ENCODE measurements at places on chromosomes 5 and 9. TPM values are rescaled to one million over a fixed set of nuclear protein-coding genes. Genes with fewer than 3 reads are reported as not detected.

The SH3RF2 gene
- 9.4 TPM for total RNA-seq

The PCDHA11 gene
- total RNA-seq, result 4.3 TPM

The FABP6 gene
- not detected for total RNA-seq

The RAB3C gene
- 6.1 TPM for total RNA-seq

The TUBB4B gene
- 112 TPM for total RNA-seq

DNA sequence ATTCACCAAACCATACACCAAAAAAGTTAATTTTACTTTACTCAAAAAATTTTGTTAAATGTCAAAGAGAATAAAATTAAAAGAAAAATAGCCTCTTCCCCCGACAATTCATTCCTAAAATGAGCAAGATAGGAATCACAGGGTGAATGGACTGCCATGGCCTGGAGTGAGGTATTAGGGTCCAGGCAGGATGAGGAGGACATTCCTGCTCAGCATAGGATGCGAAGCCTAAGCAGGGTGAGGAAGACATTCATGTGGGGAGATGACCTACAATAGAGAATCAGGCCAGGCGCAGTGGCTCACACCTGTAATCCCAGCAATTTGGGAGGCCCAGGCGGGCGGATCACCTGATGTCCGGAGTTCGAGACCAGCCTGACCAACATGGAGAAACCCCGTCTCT lies 8.4 kb downstream of the NUDCD2 start:
- H3K4me1 ChIP-seq, result no peaks in the 10 kb centered on the region

DNA sequence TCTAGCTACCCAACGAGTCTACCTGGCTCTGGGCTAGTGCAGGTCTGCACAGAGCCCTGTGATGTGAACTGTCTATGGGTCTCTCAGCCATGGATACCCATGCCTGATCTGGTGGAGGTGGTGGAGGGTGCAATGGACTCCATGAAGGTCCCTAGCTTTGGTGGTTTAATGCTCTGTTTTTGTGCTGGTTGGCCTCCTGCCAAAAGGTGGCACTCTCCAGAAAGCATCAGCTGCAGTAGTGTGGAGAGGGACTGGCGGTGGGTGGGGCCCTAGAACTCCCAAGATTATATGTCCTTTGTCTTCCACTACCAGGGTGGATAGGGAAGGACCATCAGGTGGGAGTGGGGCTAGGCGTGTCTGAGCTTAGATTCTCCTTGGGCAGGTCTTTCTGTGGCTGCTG lies 290.1 kb downstream of the AGTPBP1 start:
- no peaks in the 10 kb centered on the region for H3K36me3 ChIP-seq
- H3K27ac ChIP-seq, result no peak overlapping the region
- H3K4me1 ChIP-seq, result no peaks in the 10 kb centered on the region
- no peak overlapping the region for H3K4me3 ChIP-seq

DNA sequence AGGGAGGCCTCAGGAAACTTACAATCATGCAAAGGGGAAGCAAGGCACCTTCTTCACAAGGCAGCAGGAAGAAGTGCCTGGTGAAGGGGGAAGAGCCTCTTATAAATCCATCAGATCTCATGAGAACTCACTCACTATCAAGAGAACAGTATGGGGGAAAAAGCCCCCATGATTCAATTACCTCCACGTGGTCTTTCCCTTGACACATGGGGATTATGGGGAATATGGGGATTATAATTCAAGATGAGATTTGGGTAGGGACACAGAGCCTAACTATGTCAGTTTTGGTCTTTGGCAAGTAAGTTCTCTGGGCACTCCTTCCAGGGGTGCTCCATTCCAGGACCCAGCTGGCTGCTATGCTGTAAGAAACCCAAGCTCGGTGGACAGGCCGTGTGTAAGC lies 275.3 kb upstream of the TUT7 start:
- no peak for DNase-seq
- H3K4me3 ChIP-seq, result no peak overlapping the region
- no peak overlapping the region for H3K27ac ChIP-seq
- H3K36me3 ChIP-seq, result no peaks in the 10 kb centered on the region
- no peaks in the 10 kb centered on the region for H3K27me3 ChIP-seq

- H3K27me3 ChIP-seq, result no peaks in the 10 kb centered on the region
- no peak overlapping the region for H3K4me3 ChIP-seq
- DNase-seq, result no peak
- no peaks in the 10 kb centered on the region for H3K36me3 ChIP-seq
Measured at GRCh38 chr5:42642006-42642405, 114.6 kb upstream of the CCDC152 start.

DNA sequence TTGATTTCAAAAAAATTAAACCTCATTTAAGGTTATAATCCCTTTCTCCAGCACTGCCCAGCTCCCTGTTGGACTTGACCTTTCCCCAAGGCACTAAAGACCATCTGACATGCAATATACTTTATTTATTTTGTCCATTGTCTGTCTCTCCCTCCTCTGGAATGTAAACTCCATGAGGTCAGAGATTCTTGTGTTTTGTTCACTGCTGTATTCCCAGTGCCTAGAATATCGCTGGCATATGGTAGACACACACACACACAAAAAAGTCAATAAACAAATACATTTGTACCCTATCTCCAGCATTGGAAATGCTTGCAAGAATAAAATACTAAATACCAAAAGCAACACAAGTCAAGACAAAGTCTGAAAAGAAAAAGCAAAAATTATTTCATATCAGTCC lies 17.3 kb upstream of the ARSB start:
- no peaks in the 10 kb centered on the region for H3K4me1 ChIP-seq
- H3K36me3 ChIP-seq, result no peaks in the 10 kb centered on the region
- no peak for DNase-seq
- H3K4me3 ChIP-seq, result no peak overlapping the region
- no peaks in the 10 kb centered on the region for H3K27me3 ChIP-seq

DNA sequence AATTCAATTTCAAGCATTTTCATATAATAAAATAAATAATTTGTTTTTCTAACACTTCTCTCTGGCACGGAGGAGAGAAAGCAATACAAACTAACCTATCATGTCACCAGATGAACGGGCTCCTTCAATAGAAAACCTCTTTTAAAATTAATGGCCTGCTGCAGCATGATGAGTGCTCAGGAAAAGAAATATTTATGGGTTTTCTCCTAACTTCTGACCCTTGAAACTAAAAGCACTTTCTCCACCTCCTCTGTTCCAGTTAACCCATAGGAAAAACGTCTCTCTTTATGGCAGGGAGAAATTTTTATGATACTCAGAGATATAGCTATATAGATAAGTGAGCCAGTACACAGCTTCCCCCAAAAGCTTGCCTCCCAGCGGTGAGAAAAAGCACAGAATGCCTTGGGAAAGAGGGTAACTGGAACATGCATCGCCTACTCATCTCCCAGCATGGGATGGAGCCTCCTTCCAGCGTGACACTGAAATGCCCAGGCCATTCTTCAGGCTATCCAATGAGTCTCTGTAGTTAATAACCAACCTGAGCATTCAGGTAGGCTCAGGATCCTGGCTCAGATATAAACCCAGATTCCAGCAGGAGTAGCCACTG lies 963.0 kb upstream of the DMAC1 start:
- no peak overlapping the region for H3K4me3 ChIP-seq
- no peak for DNase-seq
- no peaks in the 10 kb centered on the region for H3K27me3 ChIP-seq
- H3K36me3 ChIP-seq, result no peaks in the 10 kb centered on the region

- DNase-seq, result no peak
- no peaks in the 10 kb centered on the region for H3K4me1 ChIP-seq
- H3K36me3 ChIP-seq, result no peaks in the 10 kb centered on the region
- H3K27ac ChIP-seq, result no peak overlapping the region
Measured at GRCh38 chr9:28215536-28216299, 642.4 kb upstream of the C9orf72 start.

DNA sequence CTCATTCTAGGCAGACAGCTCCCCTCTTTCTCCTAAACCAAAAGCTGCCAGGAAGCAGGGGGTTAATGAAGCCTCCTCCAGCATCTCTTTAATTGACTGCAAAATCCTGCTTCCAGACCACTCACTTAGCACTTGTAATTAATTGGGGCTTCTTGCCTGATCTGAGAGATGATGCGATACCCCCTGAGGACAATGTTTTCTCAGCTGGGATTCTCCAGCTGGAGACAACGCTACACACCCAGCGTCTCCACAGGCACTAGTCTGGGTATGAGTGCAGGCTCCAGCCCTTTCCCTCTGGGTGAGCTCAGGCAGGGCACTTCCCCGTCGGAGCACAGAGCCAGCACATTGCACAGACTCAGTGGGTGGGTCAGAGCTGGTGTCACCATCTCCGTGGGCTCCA lies 16.1 kb downstream of the CPLX2 start:
- no peaks in the 10 kb centered on the region for H3K36me3 ChIP-seq
- no peaks in the 10 kb centered on the region for H3K4me1 ChIP-seq
- no peak for DNase-seq
- no peaks in the 10 kb centered on the region for H3K27me3 ChIP-seq

- no peaks in the 10 kb centered on the region for H3K27me3 ChIP-seq
- no peaks in the 10 kb centered on the region for H3K4me1 ChIP-seq
- DNase-seq, result no peak
- no peaks in the 10 kb centered on the region for H3K36me3 ChIP-seq
Measured at GRCh38 chr5:157486221-157486681, 26.2 kb downstream of the NIPAL4 start.

- peak overlapping the region; percentile 43 for H3K4me3 ChIP-seq
- H3K4me1 ChIP-seq, result peaks cover 2% of the 10 kb centered on the region
- no peak for DNase-seq
- H3K27me3 ChIP-seq, result no peaks in the 10 kb centered on the region
- H3K36me3 ChIP-seq, result no peaks in the 10 kb centered on the region
Measured at GRCh38 chr5:149995385-149996204, 4.9 kb downstream of the TIGD6 start.

DNA sequence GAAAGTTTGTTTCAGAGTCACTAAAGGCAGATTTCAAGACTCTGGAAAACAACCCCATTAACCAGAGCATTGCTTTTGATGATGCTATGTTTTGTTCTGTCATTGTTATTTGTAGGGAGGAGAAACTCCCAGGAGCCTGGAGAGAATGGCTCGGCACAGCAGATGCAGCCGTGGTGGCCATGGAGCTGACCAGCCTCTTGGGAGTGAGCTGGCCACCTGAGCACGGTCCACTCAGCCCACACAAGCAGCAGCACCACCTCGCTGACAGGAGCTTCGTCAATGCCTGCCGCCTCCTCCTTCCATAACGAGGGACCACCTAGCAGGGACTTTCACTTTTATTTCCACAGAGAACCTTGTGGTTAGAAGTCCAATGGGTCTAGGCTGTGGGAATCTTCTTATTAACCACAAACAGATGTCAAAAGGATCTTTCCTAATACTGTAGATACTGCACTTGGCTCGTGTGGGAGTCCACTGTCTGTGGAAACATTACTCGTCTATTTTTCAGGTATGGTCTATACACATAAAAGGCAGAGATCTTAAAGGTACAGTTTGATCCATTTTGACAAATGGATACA lies 21.0 kb upstream of the SMIM32 start:
- no peak overlapping the region for H3K27ac ChIP-seq
- H3K27me3 ChIP-seq, result no peaks in the 10 kb centered on the region
- no peak for DNase-seq
- peak overlapping the region; percentile 4 for H3K4me3 ChIP-seq
- no peaks in the 10 kb centered on the region for H3K36me3 ChIP-seq

DNA sequence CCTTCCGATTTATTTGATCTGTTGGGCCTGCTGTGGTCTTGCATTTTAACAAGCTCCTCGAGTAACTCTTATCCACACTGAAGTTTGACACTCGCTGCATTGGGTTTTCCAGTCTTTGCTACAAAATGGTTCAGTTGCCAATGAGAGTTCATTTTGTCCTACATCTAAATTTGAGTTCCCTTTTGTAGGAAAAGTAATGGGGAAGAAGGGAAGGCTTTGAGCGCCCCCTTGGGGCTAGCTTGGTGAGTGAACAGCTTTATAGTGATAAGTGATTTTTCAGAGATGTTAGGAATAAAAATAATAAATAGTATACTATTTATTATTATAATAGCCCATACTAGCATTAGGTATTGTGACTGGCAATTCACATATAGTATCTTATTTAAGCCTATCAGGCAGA lies 89.9 kb upstream of the GNAQ start:
- no peaks in the 10 kb centered on the region for H3K36me3 ChIP-seq
- no peaks in the 10 kb centered on the region for H3K27me3 ChIP-seq
- H3K4me3 ChIP-seq, result no peak overlapping the region
- H3K4me1 ChIP-seq, result no peaks in the 10 kb centered on the region

DNA sequence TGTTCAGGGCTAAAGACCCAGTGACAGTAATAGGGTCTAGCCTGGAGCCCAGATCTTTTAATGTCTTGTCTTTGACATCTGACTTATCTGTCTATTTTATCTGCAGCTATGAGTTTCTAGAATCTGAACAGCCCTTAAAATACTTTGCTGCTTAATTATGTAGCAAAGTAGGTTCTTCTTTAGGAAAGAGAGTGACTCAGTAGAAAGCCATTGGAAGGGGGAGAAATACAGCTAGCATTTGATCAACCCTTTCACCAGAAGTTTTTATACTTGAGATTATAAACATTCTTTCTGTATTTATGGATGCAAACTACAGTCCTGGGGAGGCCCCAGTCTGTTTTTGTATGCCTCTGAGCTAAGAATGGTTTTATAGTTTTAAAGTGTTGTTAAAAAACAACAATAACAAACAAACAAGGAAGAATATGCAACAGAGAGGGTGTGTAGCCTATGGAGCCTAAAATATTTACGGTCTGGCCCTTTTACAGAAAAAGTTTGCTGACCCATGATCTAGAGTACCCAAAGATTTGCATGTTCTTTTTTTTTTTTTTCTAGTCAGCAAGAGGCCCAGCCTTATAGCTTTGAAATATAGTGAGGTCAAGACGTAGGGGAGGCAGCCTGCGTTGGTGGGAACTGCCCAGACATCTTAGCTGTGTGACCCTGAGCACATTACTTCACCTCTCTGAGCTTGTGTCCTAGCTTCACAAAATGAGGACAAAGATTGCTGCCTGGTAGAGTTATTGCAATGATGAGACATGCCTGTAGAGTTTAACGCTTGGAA lies 9.7 kb downstream of the GSN start:
- no peaks in the 10 kb centered on the region for H3K36me3 ChIP-seq
- H3K4me3 ChIP-seq, result no peak overlapping the region
- DNase-seq, result no peak

DNA sequence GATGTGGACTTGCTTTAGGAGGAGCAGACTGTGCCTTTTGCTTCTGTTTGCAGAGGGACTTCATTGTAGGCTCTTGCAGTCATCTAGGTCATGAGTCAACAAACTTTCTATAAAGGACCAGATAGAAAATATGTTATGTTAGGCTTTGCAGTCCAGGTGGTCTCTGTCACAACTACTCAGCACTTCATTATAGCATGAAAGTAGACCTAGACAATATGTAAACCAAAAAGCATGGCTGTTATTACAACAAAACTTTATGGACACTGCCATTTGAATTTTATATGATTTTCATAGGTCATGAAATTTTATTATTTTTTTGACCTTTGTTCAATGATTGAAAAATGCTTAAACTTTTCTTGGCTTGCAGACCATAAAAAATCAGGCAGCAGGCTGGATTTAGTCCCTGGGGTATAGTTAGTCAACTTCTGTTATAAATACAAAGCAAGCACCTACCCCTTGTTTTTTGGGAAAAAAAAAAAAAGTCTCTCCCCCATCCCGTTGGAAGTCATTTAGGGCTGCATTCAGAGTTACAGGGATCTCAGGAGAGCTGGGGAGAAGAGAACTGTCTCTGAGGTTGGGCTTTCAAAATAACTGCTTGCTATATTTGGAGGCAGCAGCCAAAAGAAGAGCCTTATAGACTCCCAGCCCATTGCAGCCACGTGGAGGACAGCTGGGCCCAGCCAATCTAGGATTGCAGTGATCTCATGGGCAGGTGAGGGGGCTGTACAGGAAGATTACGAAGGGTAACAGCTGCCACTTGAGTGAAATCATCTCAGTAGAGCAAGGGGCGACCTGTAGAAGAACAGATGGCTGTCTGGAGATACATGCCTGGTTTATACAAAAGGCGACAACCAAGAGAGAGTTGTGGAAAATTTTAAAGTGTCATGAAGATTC lies 136.6 kb upstream of the TNC start:
- H3K27me3 ChIP-seq, result no peaks in the 10 kb centered on the region
- no peaks in the 10 kb centered on the region for H3K4me1 ChIP-seq

All from breast epithelium (tissue), 4 donors.